COLO829 (cell line): ENCODE measurements at places on chromosomes 4 and X.

- no peak for DNase-seq
Measured at GRCh38 chr4:184376126-184376838, 98.1 kb downstream of the IRF2 start.

GRCh38 chr4:100913685-100914084 is 395.9 kb upstream of the EMCN start:
- DNase-seq = no peak

- no peak for DNase-seq
Measured at GRCh38 chr4:146049802-146050201, 111.2 kb upstream of the ZNF827 start.

DNA sequence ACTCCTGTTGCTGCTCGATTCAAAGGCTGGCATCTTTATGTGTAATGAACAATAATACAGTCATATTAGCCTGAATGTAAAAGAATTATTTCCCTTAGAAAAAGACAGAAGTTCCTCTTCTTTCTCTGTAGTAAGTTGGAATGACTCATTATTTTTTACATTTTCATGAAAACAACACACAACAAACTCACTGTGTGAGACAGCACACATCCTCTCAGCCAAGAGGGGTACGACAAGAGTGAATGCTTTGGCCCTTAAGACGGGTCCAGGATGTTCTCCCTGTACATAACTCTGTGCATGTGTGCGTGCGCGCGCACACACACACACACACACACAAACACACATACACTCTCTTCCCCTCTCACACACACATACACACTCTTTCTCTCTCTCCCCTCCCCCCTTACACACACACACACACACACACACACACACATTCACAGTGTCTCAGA is 72.8 kb downstream of the MANBA start:
- DNase-seq = no peak

GRCh38 chr4:136873555-136873954 is 658.7 kb downstream of the PCDH18 start:
- DNase-seq = no peak

GRCh38 chr4:134702374-134702773 is 500.8 kb upstream of the PABPC4L start:
- DNase-seq = peak; percentile 1
